ENCODE measurements at places on chromosomes 7 and 10.

DNA sequence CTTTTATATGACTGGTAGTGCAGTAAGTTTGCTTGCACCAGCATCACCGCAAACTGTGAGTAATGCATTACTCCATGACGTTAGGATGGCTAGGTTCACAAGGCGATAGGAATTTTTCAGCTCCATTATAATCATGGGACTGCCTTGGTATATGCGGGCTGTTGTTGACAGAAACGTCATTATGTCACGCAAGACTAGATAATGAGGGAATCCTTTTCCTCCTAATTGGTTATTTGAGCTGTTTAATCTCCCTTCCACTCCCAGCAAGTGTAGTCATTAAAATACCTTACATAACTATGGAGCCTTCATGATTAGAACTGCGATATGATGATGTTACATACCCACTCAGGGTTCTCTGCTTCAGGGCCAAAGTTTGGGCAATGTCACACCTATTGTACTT lies 17.3 kb downstream of the KLLN start:
- no peak for DNase-seq

- DNase-seq: no peak
These were observed 194.0 kb downstream of the HDAC9 start for GRCh38 chr7:18689551-18689950.

- no peak for DNase-seq
These were observed 26.3 kb downstream of the FAM107B start for GRCh38 chr10:14748441-14748840.

DNA sequence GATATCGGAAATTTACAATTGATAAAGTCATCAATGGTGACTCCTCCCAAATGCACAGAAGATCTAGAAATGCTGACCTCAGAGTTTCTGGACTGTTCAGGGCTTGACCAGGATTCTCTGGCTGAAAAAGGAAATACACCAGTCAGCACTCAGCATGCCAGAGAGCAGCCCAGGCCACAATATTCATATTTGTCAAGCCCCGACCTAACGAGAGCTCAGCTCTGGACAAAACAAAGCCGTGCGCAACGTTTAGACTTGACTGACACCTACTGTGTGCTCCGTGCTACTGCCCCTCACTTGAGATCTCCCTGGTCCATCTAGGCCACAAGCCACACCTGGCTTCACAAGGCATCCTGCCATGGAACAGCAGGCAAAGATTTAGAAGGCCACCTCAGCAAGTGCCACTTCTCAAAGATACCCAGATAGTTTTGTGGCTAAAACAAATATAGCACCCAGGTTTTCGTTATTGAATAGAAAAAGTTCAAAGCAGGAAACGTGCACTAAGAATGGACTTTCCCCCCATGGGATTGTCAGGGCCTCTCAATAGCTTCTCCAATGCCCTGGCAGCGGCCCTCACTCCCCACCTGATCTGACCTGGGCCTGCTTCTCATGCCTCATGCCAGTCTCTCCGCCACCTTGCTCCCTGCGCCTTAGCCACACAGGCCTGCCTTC lies 218.3 kb downstream of the FAM107B start:
- no peak for DNase-seq

Measured in activated T-cell treated with anti-CD3 and anti-CD28 coated beads, Interleukin-2, amount 50 U/mL, for 4 hours (primary cell).